Heart left ventricle (tissue), 16 donors: ENCODE measurements at places on chromosomes 16 and 17. TPM values are rescaled to one million over a fixed set of nuclear protein-coding genes. Genes with fewer than 3 reads are reported as not detected.

DNA sequence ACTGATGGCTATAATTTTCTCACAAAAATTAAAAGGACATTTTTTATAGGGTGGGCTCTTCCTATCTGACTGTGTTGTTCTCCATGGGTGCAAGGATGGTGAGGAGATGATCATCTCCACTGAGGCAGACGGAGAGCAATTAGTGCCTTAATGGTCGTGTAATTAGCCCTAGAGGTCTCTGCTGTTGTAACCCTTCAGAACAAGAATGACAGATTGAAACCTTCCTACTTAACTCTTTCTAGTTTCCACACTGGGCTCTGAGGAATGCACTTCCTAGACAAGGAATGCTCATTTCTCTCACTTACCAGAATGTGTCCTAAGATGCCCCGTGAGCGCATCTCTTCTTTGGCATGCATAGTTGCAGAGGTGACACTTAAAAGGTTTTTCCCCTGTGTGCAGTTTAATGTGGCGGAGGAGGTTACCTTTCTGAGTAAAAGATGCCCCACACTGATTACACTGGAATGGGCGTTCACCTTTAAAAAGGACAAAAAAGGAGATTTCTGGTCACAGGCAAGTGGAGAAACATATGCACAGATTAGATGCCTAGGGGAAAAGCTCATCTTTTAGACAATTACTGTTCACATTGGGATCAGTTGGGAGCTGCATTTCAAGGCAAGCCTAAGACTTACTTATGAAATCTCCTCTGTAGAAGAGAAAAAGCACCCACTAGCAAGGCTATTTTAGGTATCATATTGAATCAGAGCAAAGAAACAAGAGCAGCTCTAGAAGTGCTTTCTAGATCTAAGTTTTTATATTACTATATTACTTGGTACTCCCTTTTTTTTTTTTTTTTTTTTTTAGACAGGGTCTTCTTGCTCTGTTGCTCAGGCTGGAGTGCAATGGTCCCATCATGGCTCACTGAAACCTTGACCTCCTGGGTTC, 53.6 kb downstream of the GRB7 start:
- H3K4me3 ChIP-seq = no peak overlapping the region
- DNase-seq = no peak
- H3K4me1 ChIP-seq = no peaks in the 10 kb centered on the region
- no peak overlapping the region for H3K27ac ChIP-seq

DNA sequence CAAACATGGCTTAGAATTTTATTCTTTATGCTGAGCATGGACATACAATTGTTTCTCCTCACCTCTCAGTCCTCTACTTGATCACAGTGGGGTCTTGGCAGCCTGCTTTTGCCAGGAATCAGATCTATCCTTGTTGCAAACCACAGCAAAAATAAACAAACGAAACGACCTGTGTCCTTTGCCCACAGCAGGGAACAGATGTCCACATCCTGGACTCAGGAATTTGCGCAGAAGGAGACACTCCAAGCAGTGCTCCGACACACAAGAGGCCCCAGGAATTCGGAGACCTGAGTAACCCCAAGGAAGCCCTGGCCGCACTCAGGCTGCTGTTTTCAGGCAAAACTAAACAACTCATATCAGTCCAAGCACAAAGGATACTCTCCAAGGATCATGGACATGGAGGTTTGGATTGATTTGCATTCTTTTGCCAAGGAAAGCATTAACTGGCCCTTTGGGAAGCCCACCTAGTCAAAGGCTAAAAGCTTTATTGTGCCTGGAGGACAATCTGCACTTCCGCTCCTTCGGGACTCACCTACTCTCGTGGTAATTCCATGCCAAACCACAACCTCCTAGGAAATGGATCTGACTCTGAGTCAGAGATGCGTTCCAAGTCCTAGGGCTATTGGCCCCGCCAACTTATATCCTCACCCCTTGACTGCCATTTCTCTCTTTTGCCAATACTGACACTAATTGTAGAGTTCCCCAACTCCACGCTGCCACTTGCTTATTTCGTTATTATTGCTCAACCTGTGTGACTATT, 271.1 kb upstream of the CDH11 start:
- H3K4me1 ChIP-seq = no peaks in the 10 kb centered on the region
- no peak overlapping the region for H3K4me3 ChIP-seq
- DNase-seq = no peak

The FAM20A gene
- polyA plus RNA-seq = 2.6 TPM

DNA sequence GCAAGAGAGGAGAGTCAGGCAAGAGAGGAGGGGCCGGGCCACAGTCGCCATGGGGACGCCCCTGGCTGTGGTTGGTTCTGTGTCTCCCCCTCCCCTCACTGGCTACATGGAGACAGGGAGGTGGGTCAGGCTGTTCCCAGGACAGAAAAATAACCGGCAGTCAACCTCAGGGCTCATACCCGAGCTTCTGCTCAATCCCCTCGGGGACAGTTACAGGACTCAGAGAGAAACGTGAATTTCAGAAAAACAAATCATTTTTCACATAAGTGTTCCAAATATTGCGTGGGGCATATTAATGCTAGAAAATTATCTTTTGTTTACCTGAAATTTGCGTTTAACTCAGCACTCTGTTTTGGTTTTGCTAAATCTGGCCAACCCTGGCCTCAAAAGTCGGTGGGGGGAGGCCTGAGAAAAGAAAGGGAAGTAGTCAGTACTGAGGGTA, 22.2 kb upstream of the CPSF4L start:
- no peaks in the 10 kb centered on the region for H3K36me3 ChIP-seq
- H3K27me3 ChIP-seq = no peaks in the 10 kb centered on the region
- H3K27ac ChIP-seq = peak overlapping the region; percentile 35
- no peak for DNase-seq
- H3K4me1 ChIP-seq = peaks cover 54% of the 10 kb centered on the region

The DNAAF8 gene
- 1.7 TPM for polyA plus RNA-seq

GRCh38 chr17:44087319-44087718, 16.8 kb downstream of the G6PC3 start:
- DNase-seq = no peak
- H3K27me3 ChIP-seq = no peaks in the 10 kb centered on the region
- H3K4me3 ChIP-seq = no peak overlapping the region
- H3K27ac ChIP-seq = no peak overlapping the region

The TBC1D3E gene
- polyA plus RNA-seq = not detected

DNA sequence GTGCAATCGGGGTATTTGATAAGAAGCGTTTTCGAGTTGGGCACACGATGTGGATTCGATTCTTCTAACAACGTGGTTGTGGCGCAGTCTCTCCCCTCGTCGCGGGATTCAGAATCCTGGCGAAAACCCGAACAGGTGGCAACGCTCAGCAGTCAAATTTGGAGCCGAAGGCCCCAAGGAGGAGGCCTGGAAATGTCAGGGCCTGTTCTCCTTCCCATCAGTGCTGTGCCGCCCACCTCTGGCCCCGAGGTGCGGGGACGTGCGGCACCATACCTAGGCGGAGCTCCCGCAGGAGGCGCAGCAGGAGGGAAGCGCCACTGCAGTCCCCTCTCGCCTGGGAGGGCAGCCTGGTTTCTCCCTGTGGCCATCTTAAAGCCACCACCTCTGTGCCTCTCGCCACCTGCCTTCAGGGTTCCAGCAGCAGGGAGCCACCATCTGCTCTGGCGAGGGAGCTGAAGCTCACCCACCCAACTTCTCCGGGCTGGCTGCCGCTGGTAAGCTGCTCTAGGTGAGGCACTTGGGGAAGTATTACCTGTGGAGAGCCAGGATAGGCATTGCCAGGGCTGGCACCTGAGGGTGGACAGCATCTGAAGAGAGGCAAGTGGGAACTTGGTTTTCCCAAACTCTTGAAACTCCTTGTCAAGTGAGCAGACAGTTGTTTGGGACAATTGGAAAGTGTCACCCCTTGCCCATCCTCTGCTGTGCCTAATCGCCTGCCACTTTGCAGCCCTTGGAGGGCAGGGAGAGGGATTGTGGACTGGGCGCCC, 2.6 kb upstream of the AATF start:
- H3K36me3 ChIP-seq = no peaks in the 10 kb centered on the region
- H3K4me3 ChIP-seq = no peak overlapping the region

GRCh38 chr16:88941913-88942909, 34.8 kb downstream of the CBFA2T3 start:
- peaks cover 3% of the 10 kb centered on the region for H3K27me3 ChIP-seq
- DNase-seq = peak; percentile 85
- H3K36me3 ChIP-seq = peaks cover 2% of the 10 kb centered on the region
- H3K4me3 ChIP-seq = peak overlapping the region; percentile 68
- H3K4me1 ChIP-seq = peaks cover 23% of the 10 kb centered on the region
- H3K27ac ChIP-seq = no peak overlapping the region

The TLCD3B gene
- not detected for polyA plus RNA-seq

DNA sequence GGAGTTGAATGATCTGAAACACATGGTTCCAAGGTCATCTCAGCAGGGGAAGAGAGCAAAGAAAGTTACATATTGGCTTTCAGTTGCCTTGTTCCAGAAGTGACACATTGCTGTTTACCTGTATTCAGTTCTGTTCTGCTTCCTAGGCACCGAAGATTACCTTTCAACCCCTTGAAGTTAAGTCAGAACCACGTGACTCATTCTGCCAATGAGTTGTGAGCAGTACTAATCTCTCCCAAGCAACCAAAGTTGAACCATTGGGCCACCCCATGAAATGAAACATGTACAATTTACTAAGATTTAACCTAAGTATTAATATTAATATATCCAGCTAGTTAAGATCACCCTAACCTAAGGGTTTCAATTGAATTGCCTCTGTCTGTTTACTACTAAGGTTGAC, 439.2 kb upstream of the MAF start:
- H3K36me3 ChIP-seq = no peaks in the 10 kb centered on the region
- DNase-seq = no peak
- H3K27ac ChIP-seq = no peak overlapping the region
- H3K4me3 ChIP-seq = no peak overlapping the region

DNA sequence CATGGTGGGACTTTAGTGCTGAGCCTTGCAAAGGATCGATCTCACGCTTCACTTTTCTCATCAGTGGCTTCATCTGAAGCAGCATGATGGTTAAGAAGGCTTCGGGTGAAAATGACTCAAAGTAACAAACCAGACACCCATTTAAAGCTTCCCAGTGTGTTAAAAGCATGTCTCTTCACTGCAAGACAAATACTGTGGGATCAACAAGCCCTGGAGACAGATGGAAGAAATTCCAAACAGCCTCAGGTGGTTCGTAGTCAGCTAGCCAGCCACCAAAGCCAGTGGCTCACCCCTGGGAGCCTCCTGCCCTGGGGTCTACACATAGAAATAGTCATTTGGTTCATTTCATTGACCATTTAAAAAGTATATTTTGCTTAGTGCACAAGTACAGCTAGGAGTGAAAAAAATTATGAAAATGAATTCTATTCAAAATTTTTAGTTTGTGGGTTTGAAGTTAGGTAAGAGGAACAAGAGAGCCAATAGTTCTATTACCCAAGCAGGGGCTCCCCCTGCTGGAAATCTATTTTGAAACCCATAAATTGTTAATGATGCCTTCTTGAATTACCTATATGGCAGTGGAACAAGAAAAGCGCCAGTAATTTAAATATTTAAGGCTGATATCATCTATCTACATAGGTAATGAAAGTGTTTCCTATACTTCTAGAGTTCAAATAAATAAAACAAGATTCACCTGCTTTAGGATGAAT, 51.6 kb downstream of the PMP22 start:
- H3K36me3 ChIP-seq = no peaks in the 10 kb centered on the region
- no peaks in the 10 kb centered on the region for H3K4me1 ChIP-seq
- no peaks in the 10 kb centered on the region for H3K27me3 ChIP-seq
- H3K4me3 ChIP-seq = no peak overlapping the region
- DNase-seq = no peak

The HOXB5 gene
- polyA plus RNA-seq = 0.08 TPM

DNA sequence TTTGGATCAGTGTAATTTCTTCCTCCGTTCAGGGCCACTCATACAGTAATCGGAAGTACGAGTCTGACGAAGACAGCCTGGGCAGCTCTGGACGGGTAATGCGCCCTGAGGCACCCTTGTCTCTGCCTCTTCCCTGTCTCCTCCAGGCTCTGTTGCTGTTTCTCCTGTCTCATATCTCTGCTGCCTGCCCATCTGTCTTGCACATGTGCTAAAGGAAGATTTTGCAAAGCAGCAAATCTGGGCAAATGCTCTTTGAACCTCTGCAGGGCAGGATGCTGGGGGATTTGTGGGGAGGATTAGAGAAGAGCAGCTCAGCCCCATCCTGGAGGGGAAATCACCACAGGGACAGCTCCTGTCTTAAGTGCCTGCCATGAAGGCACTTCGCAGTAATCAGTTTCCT, 32.4 kb upstream of the POLR3E start:
- no peak overlapping the region for H3K4me3 ChIP-seq
- DNase-seq = no peak
- H3K27ac ChIP-seq = no peak overlapping the region
- no peaks in the 10 kb centered on the region for H3K27me3 ChIP-seq
- no peaks in the 10 kb centered on the region for H3K4me1 ChIP-seq
- H3K36me3 ChIP-seq = peaks cover 97% of the 10 kb centered on the region

The TRIM25 gene
- 9.2 TPM for polyA plus RNA-seq

GRCh38 chr17:50872710-50873424, 6.7 kb upstream of the TOB1 start:
- no peak overlapping the region for H3K4me3 ChIP-seq
- peaks cover 23% of the 10 kb centered on the region for H3K4me1 ChIP-seq
- peak; percentile 31 for DNase-seq
- peak overlapping the region; percentile 46 for H3K27ac ChIP-seq

- no peaks in the 10 kb centered on the region for H3K27me3 ChIP-seq
- H3K4me3 ChIP-seq = no peak overlapping the region
- H3K4me1 ChIP-seq = no peaks in the 10 kb centered on the region
- no peaks in the 10 kb centered on the region for H3K36me3 ChIP-seq
These were observed 33.4 kb upstream of the MMD start for GRCh38 chr17:55454906-55455474.

GRCh38 chr16:20327444-20328041, at the start of gene GP2:
GP2 (minus strand) TSS chr16:20327513; CDS start chr16:20326431, 1,082 bp downstream.
- H3K4me1 ChIP-seq = no peaks in the 10 kb centered on the region
- H3K27me3 ChIP-seq = peaks cover 7% of the 10 kb centered on the region
- H3K27ac ChIP-seq = no peak within 1 kb of the TSS
- H3K4me3 ChIP-seq = no peak within 1 kb of the TSS
- no peak for DNase-seq

The ZP2 gene
- polyA plus RNA-seq = not detected

The SULT1A4 gene
- polyA plus RNA-seq = 19.2 TPM

GRCh38 chr17:80819422-80820164, 172.0 kb upstream of the CHMP6 start:
- DNase-seq = no peak
- no peak overlapping the region for H3K4me3 ChIP-seq
- no peak overlapping the region for H3K27ac ChIP-seq
- no peaks in the 10 kb centered on the region for H3K4me1 ChIP-seq
- no peaks in the 10 kb centered on the region for H3K36me3 ChIP-seq
